ENCODE measurements at places on chromosomes 1 and 21. TPM values are rescaled to one million over a fixed set of nuclear protein-coding genes. Genes with fewer than 3 reads are reported as not detected.

Gene NEK7
- 134 TPM for total RNA-seq

Gene CTH
- total RNA-seq = 7.6 TPM

- DNase-seq = no peak
Observed at GRCh38 chr1:162956922-162957321, 95.9 kb upstream of the CCDC190 start.

GRCh38 chr1:15768388-15768787, 9.8 kb downstream of the FBLIM1 start:
- no peak for DNase-seq

GRCh38 chr21:37700641-37701202, 215.5 kb downstream of the KCNJ6 start:
- no peak for DNase-seq

DNA sequence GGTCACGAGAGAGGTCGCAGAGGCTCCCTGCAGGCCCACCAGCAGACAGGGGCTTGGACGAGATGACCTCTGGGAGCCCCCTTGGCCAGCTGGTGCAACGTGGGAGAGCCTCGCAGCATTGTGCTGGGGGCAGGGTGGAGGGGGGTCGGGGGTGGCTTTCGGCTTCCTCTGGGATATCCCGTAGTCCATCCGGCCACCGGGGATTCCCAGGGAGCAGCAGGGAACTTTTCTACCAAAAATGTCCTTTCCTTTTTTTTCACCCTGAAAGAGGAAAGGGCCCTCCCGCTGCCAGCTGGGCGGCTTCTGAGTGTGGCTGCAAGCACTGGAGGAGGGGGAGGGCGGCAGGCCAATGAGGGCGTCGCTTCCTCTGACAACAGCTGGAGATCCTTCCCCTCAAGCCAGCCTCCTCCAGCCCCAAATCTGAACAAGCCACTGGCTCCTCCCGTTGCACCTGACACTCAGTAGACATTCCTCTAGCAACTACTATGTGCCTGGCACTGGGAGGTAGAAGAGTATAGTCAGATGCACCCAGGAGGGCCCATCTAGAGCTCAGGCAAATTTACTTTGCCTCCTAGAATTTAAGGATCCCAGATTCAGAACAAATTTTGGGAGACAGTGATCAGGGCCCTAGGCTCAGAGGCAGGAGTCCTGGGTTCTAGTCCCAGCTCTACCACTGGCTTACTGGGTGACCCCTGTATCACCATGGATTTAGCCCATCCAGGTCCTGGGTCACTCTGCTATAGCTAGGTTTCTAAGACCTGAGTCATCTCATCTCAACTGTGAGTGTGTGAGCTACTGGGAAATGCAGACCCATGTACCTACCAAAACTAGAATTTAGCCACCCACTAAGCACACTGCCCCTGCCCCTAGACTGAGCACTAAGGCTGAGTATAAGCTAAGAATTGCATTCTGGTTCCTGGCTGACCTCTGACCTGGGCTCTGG, 2.7 kb downstream of the MOB3C start:
- DNase-seq = peak; percentile 89
